ENCODE measurements at places on chromosomes 4 and X. TPM values are rescaled to one million over a fixed set of nuclear protein-coding genes. Genes with fewer than 3 reads are reported as not detected.

AMBN gene
- 0.15 TPM for total RNA-seq

PDLIM3 gene
- total RNA-seq = 1.4 TPM

ARMCX6 gene
- total RNA-seq = 23.8 TPM

RAB40AL gene
- total RNA-seq = not detected

PDCL2 gene
- not detected for total RNA-seq

ARAF gene
- total RNA-seq = 31.3 TPM

DKK2 gene
- not detected for total RNA-seq

FRMD7 gene
- total RNA-seq = not detected

GJB1 gene
- total RNA-seq = not detected

CCDC158 gene
- not detected for total RNA-seq

TEX13C gene
- not detected for total RNA-seq

HERC5 gene
- total RNA-seq = 4.1 TPM

SCD5 gene
- 36.9 TPM for total RNA-seq

HPGDS gene
- total RNA-seq = not detected

DRD5 gene
- not detected for total RNA-seq

- no peak for DNase-seq
These were observed 91.5 kb upstream of the GALNT7 start for GRCh38 chr4:173076903-173077634.

DNA sequence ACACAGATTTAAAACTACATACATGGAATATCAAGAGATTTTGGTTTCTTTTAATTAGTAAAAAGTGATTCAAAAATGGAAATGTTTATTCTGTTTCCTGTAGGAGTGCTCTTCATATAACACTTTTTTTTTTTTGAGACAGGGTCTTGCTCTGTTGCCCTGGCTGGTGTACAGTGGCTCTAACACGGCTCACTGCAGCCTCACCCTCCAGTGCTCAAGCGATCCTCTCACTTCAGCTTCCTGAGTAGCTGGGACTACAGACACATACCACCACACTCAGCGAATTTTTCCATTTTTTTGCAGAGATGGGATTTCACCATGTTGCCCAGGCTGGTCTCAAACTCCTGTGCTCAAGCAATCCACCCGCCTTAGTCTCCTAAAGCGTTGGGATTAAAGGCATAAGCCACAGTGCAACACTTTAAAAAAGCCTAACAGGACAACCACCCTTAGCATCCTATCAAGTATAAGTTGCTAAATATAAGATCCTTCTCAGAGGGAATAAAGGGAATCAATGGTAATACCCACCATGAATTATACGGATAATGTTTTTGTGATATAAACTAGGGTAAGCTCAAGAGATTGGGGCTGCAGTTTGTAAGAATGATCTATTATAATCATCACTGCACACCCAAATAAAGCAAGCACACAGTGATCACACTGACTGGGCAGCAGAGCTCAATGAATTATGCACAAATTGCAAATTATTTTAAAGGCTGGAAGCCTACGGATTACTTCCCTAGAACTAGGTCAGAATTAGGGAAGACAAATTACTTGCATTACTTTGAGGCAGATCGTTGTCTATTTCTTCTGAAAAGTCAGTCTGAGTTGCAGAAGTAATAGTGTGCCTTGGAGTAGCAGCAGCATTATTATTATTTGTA, 76.6 kb downstream of the RPS3A start:
- DNase-seq = no peak

DNA sequence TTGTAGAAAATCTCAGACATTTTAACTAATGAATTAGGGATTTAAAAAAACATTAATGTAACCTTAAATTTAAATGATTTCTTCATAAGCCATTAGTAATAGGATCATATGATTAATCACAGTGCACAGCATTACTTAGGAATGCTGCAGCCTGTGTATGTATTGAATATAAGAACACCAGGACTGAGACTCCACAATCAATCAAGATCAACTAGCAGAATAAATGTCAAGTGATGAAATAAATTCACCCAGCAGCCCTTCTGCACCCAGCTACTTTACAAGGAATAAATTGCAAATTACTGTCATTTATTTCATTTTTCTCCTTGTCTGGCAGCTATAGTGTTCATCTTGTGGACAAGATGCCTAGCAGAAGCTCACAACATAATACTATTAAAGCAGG, 46.5 kb downstream of the NEIL3 start:
- DNase-seq = no peak

DNA sequence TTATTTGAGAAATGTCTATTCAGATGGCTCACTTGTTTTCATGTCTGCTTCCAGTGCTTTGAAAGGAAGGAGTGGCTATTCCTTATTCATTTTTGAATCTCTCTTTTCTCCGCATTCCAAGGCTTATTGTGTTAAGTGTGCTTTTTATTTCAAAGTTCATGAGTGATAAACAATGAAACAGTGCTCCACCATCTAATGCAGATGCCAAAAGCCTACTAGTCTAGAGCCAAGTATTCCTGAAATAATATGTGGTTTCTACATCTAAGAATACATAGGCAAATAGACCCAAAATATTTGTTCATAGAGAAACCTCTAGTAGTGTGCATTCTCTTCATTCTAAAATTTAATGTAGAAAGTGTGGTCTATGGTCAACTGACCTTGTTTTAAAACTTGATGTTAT, 187.3 kb downstream of the GABRB1 start:
- no peak for DNase-seq

DNA sequence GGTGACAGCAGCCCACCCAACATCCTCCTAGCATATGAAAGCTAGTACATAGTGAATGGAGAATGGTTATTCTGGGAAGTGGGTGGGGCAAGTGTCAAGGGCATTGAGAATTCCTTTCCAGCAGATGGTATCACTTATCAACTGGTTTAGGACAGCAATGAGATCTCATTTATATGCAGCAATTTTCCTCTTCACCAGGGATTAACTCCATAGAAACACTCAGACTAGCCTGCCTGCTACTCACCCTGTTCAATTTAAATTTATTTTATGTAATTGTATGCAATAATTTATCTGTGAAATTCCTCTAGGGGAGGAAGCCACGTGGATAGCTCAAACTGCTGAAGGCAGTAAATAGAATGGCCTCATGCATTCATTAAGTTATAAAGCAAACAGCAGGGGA, 101.6 kb upstream of the MID1IP1 start:
- no peak for DNase-seq

- DNase-seq = no peak
These were observed 15.9 kb downstream of the HMGB2 start for GRCh38 chr4:173318240-173318639.

DNA sequence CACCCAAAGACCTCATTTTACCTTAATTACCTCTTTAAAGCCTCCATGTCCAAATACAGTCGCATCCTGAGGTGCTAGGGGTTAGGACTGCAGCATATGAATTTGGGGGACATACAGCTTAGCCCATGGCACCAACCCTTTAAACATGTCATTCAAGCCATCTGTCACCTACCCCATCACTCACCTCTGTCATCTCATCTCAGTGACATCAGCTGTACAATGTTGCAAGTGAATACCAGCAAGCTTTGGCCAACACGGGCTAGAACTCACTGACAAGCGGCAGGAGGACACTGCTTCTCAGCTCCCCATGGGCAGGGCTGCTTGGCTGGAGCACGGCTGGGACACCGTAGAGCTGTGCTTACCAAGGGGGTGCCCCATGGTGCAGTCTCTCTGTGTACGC, 107.5 kb downstream of the STK32B start:
- DNase-seq = no peak

GRCh38 chrX:24479924-24480323, 14.8 kb downstream of the PDK3 start:
- no peak for DNase-seq

GRCh38 chr4:77451530-77451929, 154.1 kb upstream of the CXCL13 start:
- no peak for DNase-seq

DNA sequence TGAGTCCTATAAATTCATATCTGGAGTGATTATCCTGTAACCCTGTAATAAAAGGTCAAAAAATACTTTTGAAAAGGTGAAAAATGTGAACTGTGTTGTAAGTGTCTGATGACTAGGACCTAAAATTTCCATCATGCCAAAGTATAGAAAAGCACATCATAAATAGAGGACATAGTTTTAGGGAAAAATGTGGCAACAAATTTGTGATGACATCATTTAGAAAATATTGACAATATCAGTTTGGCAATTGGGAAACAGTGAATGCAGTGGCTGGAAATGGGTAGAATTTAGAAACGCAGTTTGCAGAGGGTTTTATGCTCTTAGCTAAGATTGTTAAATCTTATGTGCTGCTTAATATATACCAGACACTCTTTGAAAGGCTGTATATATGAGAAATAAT, 1464.8 kb downstream of the RAPGEF2 start:
- DNase-seq = no peak

DNA sequence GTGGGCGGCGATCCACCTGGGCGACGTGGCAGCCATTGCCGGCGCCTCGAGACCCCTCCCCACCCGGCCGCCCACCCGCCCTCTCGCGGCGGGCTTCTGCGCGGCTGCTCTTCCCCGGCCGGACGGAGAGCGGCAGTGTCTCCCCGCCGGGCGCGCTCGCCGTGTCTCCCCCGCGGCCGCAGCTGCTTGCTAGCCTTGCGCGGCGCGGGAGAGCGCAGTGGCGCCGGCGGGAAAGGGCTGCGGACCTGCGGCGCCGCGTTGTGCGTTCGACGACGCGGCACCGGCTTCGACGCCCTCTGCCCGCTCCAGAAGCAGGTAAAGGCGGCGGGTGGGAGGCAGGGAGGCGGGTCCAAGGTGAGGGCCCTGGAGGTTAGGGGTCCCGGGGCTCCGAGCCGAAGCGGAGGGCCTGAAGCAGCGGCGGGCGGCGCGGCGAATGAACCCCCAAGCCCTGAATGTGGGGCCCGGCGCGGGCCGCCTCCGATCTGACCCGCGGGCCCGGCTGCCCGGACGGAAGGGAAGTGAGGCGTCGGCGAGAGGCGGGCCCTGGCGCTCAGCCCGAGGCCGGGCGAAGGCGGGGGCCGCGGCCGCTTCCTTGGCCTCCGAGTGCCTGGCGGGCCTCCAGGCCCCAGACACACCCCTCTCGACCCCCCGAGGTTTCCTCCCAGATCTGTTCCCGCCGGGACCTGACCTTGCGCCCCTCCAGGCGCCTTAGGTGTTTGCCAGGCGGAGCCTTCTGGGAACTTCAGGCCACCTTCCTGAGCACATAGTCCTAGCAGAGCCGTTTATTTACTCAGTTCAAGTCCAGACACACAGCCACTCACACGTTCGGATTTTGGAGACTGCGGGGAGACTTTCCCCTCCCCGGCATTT, at the start of gene N4BP2:
N4BP2 (plus strand) TSS at position 135 of the 870 bp plus-strand sequence. CDS start 40,491 bp downstream, outside the sequence.
- DNase-seq = peak; percentile 96

- DNase-seq = no peak
These were observed 106.1 kb downstream of the PRDM5 start for GRCh38 chr4:120816296-120816965.

DNA sequence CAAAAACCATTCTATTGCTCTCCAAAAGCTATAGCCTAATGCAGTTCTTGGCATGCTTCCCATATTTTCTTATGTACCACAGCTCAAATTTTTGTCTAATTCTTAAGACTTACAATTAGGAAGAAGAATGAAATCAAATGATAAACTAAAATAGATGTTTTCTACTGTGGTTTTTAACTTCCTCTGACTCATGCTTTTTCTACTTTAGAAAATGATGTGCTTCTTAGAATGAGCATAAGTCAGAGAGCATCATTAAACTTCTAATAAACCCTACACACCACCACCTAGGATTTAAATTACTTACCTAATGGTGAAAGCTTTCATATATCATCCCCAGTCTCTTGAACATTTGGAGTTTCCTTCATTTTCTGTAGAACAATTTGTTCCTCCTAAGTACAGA, 217.0 kb upstream of the NDST3 start:
- no peak for DNase-seq

DNA sequence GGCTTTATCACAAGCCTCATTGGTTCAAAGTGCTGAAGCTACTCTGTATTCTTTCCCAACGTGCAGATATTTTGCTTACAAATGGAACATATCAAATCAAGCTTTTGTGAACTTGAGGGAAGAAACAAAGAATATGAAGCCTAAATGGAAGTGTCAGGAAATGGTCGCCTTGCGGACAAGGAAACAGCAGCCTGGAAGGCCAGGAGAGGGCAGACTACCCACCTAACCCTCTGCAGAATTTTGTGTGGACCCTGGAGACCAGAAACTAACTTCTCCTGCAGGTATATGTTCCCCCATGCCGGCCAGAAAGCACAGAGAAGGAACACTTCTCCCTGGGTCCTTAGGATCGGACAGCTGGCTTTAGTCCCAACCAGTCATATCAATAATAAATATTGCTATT, 1425.8 kb downstream of the PCDH7 start:
- DNase-seq = peak; percentile 16

- DNase-seq = peak; percentile 3
These were observed 1037.2 kb downstream of the PCDH18 start for GRCh38 chr4:136495076-136495475.

DNA sequence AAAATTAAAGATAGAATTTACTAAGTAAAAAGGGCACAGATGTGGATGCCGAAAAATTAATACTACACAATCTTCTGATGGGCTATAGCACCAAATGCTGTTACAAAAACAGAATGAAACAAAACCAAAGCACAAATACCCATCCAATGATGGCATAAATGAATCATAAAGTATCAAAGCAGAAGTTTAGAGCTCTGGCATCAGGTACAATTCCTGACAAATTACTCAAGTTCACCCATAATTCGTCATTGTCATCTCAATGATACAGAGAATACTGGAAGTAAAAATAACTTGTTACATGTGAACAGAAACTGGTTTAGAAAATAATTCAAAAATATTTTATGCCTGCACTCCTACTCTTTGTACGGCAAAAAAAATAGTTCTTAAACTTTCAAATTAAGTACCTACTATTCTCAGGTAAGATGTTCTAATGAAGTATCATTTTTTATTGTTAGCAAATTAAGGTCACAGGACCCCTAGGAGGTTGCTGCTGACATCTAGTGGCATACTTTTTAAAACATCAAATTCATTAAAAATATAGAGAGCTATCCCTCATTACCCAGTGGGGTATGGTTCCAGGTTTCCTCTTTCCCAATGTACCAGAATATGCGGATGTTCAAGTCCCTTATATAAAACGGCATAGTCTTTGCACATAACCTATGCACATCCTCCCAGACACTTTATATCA, 126.1 kb downstream of the INPP4B start:
- DNase-seq = peak; percentile 8

GRCh38 chrX:154918060-154918483, 31.9 kb downstream of the F8A1 start:
- DNase-seq = peak; percentile 73

DNA sequence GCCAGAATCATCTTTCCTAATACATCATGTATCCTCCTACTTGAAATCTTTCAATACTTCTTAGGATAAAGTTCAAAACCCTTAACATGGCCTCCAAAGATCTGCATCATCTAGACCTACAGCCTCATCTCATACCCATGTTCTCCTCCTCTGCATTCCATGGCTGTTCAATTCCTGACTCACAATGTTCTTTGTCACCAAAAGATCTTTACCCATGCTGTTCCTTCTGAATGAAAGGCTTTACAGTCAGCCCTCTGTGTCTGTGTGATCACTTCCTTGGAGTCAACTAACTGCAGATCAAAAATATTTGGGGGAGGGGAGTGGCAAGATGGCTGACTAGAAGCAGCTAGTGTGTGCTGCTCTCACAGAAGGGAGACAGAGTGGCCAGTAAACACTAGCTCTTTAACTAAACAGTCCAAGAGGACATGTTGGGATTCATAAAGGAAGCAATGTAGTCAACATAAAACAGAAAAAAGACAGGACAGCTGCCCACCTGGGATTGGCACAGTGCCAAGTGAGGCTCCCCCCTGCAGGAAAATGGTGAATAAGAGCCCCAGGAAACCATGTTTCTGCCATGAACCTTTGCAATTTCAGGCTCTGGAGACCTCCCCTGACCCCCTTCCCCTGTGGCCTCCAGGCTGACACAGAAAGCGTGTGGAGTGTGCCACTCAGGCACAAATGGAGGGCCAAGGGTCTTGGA, 31.9 kb downstream of the CBR4 start:
- no peak for DNase-seq

Measured in neural progenitor cell (in vitro differentiated cells).